ENCODE measurements at places on chromosomes 16 and 17.
A peak's percentile ranks its signal among the peaks of the same experiment; 100 is the strongest.

- DNase-seq: no peak
Measured at GRCh38 chr17:63697341-63698286, 2.3 kb downstream of the LIMD2 start.

DNA sequence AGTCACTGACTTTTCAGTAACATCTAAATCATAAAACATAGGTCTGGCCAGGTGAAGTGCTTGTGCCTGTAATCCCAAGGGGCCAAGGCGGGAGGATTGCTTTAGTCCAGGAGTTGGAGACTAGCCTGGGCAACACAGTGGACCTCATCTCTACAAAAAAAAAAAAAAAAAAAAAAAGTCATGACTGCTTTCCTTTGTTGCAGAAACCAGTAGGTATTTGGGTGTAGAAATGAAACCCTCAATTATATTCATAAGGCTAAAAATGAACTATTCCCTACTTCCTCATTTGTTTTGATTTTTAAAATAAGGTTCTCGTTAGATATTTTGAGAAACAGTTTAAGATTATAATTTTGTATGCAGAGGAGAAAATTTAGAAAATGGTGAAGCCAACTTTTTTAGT is 26.0 kb downstream of the PITPNC1 start:
- no peak for DNase-seq

GRCh38 chr16:13378151-13378550 is 476.8 kb downstream of the SHISA9 start:
- DNase-seq: no peak

- DNase-seq: no peak
Measured at GRCh38 chr17:77092025-77092424, 48.7 kb upstream of the SEC14L1 start.

- no peak for DNase-seq
Measured at GRCh38 chr16:26071101-26071866, 379.5 kb downstream of the HS3ST4 start.

- no peak for DNase-seq
Measured at GRCh38 chr17:42797067-42798007, 1.2 kb downstream of the COA3 start.

DNA sequence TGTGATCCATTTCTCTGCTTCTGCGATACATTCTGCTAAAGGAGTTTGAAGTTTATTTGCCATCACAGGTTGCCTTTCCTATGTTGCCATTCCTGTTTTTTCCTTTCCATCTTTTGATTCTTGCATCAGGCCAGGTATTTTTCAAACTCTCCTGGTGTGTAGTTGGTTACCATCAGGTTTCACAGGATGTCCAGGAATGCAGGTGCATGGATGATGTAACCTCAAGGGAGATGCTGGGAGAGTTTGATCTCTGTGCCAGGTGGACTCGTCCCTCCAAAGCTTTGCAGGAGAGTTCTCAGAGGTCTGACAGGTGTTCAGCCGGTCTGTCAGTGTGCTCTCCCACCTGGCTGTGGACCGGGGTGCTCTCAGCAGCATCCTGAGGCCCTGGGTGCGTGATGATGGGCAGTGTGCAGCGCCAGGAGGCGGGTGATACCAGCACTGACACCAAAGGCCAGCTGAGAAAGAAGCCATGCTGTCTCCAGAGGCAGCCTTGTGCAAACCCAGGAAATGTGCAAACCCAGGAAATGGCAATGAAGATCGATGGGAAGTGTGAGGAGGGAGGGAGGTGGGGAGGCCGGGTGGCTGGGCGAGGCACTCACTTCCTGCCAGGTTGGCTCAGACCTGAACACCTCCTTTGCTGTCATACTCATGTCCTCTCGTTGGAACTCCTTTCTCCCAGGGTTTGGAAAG is 1.7 kb downstream of the ATP2C2 start:
- DNase-seq: no peak

DNA sequence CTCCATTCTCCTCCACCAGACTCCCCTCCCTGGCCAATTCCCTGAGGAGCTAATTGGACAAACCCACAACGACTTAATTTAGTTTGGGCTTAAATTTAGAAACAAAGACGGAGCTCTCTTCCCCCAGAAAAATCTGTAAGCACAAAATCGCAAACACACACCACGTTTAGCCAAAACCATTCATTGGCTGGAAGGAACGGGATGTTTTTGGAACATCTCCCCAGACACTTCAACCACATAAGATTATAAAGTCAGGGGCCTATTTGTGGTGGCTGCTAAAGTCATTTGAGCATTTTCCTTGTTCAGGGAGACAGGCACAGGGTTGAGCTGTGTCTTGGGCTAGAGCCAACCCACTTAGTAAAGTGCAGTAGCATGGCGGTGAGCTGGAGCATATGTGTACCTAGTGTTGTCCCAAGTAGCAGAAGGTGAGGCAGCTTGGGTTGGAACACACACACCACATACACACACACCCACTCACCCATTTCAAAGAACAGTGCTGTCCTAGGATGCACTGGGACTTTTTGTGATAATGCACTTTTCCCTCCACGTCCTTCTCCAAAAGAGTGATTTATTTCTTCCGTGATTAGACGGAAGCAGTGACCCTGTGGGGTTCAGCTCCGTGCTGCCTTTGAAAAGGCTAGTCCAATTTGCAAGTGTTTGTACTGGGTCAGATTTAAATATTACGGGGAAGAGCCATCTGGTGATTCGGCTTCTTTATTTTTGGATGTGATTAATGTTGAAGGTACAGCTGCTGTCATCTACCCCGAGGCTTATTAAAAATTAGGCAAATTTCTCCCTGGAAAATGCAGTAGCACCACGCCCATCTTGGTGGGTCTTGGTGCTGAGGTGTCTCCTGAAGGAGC is 32.2 kb downstream of the ELAC2 start:
- DNase-seq: no peak

- no peak for DNase-seq
Measured at GRCh38 chr16:8928467-8928957, 35.2 kb downstream of the USP7 start.

DNA sequence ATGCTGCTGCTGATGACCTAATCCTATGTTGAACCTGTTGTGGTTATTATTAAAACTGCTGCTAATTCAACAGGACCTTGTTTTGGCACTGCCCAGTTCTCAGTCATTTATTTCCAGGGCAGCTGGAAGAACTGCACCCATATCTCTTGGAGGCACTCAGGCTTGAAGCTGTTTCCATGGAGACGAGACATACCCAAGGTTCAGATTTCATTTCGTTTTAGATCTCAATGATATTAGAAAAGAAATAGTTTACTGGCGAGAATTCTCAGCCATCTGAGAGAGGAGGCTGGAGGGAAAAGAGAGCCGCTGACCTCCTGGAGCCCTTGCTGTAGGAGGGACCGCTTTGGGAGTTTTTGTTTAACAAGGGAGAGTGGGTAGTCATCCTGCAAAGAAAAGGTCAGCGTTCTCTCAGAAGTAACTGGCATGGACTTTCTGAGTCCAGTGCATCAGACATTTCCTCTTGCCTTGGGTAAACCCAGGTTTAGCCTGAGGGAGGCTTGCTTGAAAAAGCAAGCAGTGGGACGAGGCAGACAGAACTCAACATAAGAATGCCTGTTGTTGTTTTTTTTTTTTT is 75.4 kb downstream of the YPEL2 start:
- DNase-seq: no peak

DNA sequence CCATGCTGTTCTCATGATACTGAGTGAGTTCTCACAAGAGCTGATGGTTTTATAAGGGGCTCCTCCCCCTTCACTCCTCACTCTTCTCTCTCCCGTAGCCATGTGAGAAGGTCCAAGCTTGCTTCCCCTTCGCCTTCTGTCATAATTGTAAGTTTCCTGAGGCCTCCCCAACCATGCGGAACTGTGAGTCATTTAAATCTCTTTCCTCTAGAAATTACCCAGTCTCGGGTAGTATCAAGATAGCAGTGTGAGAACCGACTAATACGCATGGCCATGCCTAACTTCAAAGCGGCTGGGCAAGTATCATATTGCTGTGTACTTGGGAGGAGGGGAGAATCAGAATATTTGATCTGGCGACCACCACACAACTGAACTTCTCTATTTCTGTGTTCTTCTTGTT is 88.3 kb downstream of the PRKCB start:
- DNase-seq: no peak

GRCh38 chr16:1378804-1379303 is 27.1 kb downstream of the GNPTG start:
- DNase-seq: peak; percentile 22

All from neural crest cell (in vitro differentiated cells).